ENCODE measurements at places on chromosomes 1 and 21.

- no peak for DNase-seq
Observed at GRCh38 chr21:25929856-25930520, 195.2 kb downstream of the GABPA start.

- DNase-seq, result no peak
Observed at GRCh38 chr1:204451352-204452124, 39.9 kb upstream of the PPP1R15B start.

GRCh38 chr1:212470059-212470458 is 37.3 kb downstream of the NENF start:
- DNase-seq, result no peak

DNA sequence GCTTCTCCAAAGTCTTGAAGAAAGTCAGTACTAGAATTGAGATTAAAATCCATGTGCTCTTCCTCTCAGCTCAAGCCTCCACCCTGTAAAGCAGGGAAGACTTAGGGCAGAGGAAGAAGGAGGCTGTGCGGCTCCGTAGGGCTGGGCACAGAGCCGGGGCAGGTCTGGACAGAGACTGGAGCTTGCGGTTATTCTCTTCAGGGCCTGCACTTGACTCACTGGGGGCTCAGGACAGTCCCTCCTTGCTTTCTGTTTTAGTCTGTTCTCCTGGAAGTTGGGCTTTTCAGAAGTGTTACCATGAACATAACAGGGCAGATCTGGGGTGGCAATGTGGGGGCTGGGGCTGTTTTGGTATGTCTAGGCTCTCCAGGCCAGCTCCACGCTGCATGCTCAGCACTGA is 21.6 kb upstream of the TRABD2B start:
- no peak for DNase-seq

DNA sequence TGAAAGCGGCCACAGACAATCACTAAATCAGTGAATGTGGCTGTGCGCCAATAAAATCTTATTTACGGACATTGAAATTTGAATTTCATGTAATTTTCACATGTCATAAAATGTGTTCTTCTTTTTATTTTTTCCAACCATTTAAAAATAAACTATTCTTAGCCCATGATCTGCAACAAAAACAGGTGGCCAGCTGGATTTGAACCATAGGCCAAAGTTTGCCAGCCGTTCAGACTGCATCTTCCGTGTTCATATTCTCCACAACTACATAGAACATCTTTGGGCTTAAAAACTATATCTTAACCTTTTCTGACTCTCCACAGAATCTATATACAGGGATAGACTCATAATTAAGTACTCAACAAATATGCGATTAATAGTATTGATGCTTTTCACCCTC is 81.2 kb upstream of the RALGPS2 start:
- no peak for DNase-seq

- DNase-seq, result no peak
Observed at GRCh38 chr1:95770581-95770980, 536.6 kb downstream of the RWDD3 start.

DNA sequence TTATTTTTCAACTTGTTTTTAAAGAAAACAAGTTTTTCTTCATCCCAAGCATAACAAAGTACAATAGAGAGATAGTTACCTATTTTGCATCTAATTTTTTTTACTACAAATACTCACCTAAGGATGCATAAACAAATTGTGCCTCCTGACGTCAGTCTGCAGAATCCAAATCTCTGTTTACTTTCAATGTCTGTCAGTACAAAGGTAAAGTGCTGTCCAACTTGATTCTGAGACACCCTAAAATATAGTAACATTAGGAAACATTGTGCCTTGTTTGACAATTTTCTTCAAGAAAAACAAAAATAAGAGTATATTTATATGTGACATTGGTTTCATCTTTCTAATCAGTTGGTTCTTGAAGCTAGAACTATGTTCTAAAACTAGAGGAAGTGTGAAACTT is 103.4 kb downstream of the DENND1B start:
- DNase-seq, result no peak

DNA sequence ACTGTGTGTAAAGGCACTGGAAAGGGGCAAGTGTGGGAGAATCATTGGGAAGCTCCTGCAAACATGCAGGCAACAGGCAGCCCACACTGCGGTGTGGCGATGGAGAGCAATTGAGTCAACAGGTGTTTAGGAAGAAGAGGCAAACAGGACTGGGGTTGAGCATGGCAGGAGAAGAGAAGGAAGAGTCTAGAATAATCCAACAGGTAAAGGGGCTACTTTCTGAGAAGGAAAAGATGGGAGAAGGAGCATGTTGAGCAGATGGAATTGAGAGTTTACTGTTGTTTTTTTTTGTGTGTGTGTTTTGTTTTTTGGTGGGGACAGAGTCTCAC is 4.2 kb downstream of the DOP1B start:
- DNase-seq, result no peak

DNA sequence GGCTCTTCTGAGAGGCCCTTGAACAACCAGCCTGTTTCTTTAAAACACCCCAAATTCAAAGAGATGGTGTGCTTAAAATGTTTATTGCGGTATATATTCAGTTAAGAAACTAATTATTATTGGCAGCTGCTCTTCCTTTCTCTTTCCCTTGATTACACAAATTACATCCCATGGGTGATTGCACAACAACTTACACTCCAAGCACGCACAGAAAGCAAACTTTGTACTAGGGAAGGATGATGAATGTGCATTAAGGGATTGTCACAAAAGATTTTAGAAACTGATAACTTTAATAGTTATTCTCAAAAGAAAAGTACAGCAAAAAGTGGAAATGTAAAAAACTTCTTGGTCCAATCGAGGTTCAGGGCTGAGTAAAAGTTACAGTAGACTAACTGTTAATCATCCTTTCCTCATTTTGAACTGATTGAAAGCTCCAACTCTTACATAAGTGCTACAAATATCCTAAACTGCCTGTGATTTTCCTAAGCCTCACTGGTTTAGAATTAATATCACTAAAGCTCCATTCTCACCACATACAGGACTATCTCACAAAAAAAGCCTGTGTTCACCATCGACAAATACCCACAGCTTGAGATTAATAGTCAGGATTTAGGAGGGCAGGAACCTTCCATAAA is 153.4 kb downstream of the TTLL7 start:
- DNase-seq, result no peak

GRCh38 chr1:9654051-9654833 is 2.7 kb downstream of the PIK3CD start:
- no peak for DNase-seq

- DNase-seq, result no peak
Observed at GRCh38 chr1:176183618-176184017, 23.5 kb downstream of the COP1 start.

GRCh38 chr1:55536545-55536865 is 321.3 kb upstream of the USP24 start:
- DNase-seq, result no peak

DNA sequence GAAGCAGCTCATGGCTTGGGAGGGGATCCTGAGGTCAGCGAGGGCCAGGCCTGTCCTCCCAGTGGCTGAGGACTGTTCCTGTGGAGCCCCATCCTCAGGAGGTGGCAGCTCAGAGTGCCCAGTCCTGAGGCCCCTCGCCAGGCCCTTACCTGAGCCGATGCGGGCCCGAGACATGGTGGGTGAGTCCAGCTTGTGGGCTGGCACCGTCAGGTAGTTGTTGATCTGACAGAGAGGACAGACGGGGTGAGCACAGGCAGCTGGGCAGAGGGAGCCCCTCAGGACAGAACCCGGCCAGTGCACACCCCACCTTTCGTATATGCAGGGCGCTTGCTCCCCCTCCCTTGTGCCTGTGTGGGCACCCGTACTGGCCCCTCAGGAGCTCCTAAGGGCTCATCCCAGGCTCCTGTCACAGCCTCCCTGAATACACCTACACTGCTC is 53.9 kb downstream of the SLC9A1 start:
- DNase-seq, result no peak

GRCh38 chr21:44900559-44901251 is 20.0 kb downstream of the ITGB2 start:
- no peak for DNase-seq

DNA sequence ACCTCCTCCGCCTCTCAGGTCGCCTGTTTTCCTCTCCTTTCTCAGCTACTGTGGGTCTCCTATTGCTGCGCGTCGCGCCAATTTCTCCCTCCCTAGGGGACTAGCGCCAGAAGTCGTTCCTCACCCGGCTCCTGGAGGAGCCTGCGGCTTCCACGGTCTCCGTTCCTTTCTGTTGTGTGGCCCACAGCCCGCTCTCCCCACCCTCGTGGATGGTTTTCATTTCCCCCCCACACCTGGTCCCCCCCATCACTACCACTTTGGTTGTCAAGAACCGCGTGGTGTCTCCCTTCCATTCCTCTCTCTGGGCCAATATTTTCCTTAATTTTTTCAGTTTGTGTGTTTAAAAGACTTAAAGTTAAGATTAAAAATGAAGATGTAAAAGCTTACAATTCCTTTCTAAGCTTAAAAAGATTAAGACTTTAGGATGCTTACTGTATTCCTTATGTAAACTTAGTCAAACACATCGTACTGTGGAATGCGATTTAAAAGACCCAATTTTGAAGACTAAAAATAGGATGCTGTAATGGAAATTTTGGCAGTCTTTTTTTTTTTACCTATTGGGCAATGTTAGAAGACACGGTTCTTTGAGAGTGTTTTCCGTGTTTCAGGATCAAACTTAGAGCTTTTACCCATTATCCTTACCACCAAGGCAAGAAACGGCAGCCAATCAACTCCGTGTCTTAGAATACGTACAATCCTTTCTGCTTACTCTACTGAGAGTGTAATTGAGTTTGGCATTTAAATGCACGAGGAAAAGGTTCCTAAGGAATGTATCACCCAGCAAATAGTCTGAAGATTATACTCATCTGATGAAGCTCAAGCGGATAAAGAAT is 773 bp downstream of the CNST start:
- DNase-seq, result no peak

GRCh38 chr1:166875734-166876539 is at the start of gene TADA1:
Gene TADA1, minus strand, starts transcription at chr1:166876264. Its CDS starts 31 bp downstream, at chr1:166876233.
- DNase-seq, result peak; percentile 98

- no peak for DNase-seq
Observed at GRCh38 chr1:158200527-158200926, 19.8 kb downstream of the CD1D start.

GRCh38 chr1:154186177-154186576 is 5.7 kb downstream of the TPM3 start:
- DNase-seq, result peak; percentile 75

GRCh38 chr1:186887203-186887602 is 58.5 kb downstream of the PLA2G4A start:
- no peak for DNase-seq

GRCh38 chr1:145879775-145880174 is 5.9 kb downstream of the ANKRD35 start:
- peak; percentile 6 for DNase-seq

DNA sequence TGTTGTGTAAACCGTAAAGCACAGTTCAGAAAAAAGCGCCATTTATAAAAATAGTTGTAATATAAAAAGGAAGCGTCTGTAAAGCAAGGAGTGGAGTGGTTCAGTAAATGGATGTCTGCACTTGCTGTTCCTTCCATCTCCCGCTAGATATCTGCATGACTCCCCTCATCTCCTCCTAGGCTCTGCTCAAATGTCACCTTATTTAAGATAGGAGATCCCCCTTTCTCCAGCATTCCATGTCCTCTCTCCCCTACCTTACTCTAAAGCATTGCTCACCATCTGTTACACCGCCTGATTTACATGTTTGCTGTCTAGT is 745 bp downstream of the MUL1 start:
- no peak for DNase-seq

GRCh38 chr1:37437087-37437486 is 37.3 kb upstream of the ZC3H12A start:
- DNase-seq, result no peak

- no peak for DNase-seq
Observed at GRCh38 chr1:115713906-115714305, 54.6 kb downstream of the CASQ2 start.

DNA sequence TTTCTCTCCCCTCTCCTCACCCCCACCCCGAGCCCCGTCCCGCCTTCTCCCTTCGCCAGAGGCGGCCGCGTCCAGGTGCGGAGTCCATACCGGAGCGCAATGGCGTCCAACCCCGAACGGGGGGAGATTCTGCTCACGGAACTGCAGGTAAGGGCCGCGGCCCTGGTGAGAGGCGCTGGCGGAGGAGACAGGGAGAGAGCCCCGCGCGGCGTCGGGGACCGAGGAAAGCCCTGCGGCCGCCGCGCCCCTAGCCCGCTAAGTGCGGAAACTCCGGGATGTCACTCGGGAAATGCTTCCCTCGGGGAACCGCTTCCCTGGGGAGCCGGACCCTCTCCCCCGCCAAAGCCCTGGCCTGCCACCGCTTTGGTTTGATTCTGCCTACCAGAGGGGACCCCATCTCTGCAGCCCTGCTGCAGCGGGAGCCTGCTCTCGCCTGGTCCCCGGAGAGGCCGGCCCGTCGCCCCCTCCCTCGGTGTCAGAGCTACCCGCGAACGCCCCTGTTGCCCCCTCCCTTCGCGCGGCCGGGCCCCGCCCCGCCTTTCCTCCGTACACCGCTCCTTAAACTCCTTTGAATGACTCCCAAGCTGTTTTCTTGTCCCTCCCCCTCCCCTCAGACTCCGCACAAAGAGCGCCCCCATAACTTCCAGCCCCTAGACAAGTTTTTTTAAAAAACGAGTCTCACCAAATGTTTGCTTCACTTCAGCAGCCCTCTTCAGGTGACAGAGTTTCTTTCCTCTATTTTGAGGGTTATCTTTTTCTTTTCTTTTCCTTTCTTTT is 597 bp downstream of the PKN2 start:
- peak; percentile 69 for DNase-seq

DNA sequence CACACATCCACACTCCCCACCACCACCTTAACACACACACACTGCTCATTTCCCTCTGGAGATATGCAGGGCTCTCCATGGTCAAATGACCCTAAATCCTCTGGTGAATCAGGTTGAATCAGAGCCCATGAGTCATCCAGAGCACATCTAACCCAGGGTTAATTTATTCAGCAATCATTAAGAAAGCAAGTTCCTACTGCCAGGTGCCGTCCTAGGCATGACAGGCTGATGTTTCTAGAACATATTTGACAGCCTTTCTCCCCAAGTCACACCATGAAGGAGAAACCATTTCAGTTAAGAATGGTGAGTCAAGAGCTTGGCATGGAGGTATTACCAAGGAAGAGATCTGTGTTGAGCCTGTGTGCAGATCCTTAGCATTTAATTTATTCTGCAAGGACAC is 194.3 kb upstream of the CAMK1G start:
- no peak for DNase-seq

DNA sequence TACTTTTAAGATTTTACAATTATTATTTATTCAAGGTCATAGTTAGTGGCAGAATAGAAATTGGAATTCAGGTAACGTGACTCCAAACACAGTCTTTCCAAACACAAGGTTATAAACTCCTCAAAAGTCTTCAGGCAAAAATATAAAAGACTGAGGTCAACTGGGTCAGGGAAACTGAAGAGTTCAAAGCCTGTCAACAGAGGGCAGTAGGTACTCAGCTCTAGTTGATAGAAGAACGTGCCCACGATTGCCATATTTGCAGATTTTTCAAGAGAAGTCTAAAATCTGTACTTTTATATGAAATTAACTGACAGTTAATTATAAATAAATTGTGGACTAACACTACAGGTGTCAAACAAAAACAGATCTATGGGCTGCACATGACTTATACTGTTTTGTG is 135.0 kb downstream of the LHX4 start:
- no peak for DNase-seq

DNA sequence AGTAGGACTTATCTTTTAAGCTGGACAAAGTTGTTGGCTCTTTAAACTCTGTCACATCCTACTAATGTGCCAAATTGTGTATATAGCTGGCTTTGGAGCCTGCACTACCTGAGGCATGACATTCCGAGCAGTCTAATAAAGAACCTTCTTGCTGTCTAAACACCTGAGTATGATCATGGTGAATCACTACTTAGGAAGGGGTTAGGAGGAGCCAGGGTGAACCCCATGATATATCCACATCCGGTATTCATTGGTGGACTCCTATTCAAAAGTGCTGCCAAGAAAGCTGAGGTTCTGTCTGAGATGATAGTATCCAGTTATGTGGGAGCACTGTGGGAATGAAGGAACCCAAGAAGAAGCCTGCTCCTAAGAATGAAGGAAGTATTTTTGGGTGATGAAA is 27.1 kb downstream of the CRNN start:
- no peak for DNase-seq
